Ecto neural progenitor cell (in vitro differentiated cells): ENCODE measurements at places on chromosomes 12 and 14.
A peak's percentile ranks its signal among the peaks of the same experiment; 100 is the strongest.

GRCh38 chr12:42767326-42767954 lies 177.9 kb upstream of the PRICKLE1 start:
- DNase-seq, result no peak

GRCh38 chr12:89311703-89312293 lies 40.5 kb downstream of the DUSP6 start:
- DNase-seq, result no peak

- no peak for DNase-seq
Measured at GRCh38 chr14:96309896-96310330, 53.2 kb downstream of the ATG2B start.

DNA sequence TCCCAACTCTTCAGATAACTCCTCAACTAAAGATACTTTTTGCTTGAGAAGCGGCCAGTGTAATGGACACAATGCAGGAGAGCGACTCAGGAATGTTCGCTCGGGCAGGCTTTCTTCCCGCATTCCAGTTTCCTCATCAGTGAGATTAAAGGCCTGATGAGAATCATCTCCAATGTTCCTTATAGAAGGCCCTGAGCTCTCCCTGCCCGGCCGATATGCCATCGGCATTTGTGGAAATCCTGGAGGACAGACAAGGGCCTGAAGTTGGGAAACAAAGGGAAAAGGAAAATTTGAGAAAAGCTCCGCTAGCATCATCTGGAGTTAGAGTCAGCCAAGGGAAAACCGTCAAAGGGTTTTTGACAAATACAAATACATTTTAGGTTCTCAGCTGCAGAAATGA lies 38.0 kb upstream of the FOXN3 start:
- no peak for DNase-seq

DNA sequence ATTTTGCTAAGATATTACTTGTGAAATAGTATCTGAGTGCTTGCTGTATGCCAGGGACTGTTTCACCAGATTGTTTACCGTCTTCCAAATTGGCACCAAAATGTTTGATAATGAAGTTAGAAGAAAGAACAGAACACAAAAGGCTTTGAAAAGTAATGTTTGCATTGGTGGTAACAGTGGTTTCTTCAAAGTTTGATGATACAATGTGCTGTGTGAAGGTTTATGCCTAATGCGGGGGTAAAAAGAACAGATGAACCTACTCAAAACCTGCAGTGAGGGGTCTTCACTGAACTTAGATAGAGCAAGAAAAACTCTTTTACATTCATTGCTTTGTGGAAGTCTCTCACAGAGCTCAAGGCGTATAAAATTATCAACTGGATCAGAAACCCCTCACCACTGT lies 76.2 kb downstream of the PRKCH start:
- no peak for DNase-seq

DNA sequence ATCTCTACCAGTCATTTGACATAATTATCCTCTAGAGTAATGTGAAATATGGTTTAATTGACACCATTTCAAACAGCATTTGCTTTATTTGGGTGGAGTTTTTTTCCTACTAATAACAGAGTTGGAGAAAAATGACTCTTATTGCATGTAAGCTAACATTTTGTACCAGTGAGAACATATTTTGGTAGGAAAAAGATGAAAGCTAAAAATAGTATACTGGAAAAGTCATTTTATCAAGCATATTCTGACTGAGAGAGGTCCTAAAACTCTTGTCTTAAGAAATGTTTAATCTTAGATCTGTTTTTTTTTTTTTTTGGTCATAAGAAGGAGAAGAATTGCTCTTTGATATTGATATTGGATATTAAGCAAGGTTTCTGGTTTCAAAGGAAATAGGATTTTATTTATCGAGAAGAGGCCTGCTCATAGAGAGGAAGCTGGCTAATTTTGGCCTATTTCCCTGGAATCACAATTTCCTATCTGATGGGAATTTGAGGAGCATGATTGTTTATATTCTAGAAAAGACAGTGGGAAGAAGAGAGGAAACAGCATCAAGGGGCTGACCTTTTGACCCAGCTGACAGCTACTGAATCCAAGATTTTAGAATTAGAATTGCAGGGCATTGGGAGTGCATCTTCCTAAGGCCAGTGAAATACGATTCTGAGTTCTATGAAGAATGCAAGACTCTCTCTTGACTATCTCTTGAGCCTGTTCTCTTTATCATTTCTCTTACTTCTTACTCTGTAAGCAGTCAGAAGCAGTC lies 19.4 kb downstream of the OTOGL start:
- no peak for DNase-seq

DNA sequence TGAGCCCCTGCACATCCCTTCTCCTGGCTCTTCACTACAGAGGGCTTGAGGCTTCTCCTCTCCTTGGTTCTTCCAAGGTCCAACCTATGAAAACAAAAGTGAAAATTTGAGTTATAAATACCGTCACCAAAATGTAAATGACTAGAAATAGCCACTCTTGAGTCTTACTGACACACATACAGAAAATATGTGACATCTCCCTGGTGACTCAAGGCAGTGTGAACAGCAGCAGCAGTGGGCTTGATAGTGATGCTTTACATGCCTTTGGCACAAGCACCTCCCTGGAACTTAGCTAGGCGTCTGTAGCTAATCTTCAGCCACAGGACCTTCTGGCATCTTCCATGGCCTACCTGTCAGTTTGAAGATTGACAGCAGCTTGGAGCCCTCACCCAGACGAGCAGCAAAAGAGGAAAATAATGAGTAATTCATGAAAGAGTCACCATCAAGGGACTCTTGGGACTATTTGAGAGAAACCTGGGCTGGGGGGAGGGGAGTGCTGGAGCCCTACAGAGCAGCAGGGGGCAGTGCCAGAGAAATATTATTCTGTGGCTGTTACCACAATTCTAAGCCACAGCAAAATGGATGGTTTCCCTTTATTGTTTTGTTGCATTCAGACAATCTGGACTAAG lies 158.0 kb downstream of the KCNK10 start:
- peak; percentile 3 for DNase-seq

- DNase-seq, result no peak
Measured at GRCh38 chr12:26872625-26873024, 39.6 kb upstream of the ITPR2 start.

GRCh38 chr12:27334042-27334720 lies 1.5 kb downstream of the BMAL2 start:
- DNase-seq, result no peak

DNA sequence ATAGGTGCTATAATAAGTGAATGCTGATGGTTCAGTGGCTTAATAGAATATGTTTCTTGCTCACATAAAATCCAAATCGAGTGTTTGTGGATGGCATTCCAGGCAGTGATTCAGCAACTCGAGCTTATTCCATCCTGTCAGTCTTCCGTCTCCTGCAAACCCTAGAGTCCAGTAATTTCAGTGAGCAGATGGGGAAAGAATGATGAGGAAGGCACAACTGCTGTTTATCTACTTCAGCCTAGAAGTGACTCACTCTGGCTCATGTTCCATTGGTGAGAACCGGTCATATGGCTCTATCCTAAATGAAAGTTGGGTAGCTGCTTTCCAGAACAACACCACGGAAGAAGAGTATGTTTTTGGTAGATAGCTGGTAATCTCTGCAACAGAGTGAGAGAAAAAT lies 421.8 kb upstream of the PDE3A start:
- no peak for DNase-seq

GRCh38 chr12:442235-442884 lies 17.4 kb upstream of the B4GALNT3 start:
- peak; percentile 75 for DNase-seq

GRCh38 chr12:124172636-124173035 lies 122.3 kb upstream of the RFLNA start:
- no peak for DNase-seq

DNA sequence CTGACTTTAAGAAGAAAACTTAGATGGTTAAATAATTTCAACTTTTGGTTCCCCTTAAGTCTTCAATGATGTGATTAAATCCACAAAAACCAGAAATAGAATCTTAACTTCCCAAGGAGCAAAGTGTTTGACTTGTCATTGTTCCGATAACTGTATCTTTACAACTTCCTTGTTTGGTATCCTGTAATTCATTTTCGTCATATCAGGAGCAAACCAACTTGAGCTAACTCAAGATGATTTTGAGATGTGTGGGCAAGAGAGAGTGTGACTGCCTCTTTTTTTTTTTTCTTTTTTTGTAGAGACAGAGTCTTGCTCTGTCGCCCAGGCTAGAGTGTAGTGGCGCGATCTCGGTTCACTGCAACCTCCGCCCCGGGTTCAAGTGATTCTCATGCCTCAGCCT lies 25.3 kb downstream of the DRAM1 start:
- no peak for DNase-seq

DNA sequence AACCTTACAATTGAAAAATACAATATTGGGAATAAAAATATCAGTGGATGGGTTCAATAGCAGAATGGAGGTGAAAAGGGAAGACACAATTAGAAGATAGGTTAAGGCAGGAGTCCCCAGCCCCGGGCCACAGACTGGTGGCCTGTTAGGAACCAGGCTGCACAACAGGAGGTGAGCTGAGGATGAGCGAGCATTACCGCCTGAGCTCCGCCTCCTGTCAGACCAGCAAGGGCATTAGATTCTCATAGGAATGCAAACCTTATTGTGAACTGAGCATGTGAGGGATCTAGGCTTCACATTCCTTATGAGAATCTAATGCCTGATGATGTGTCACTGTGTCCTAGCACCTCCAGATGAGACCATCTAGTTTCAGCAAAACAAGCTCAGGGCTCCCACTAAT lies 27.3 kb upstream of the ST8SIA1 start:
- DNase-seq, result peak; percentile 68

GRCh38 chr12:64745980-64746379 lies 13.2 kb downstream of the GNS start:
- DNase-seq, result no peak

GRCh38 chr14:29584992-29585391 lies 342.7 kb downstream of the PRKD1 start:
- peak; percentile 66 for DNase-seq

DNA sequence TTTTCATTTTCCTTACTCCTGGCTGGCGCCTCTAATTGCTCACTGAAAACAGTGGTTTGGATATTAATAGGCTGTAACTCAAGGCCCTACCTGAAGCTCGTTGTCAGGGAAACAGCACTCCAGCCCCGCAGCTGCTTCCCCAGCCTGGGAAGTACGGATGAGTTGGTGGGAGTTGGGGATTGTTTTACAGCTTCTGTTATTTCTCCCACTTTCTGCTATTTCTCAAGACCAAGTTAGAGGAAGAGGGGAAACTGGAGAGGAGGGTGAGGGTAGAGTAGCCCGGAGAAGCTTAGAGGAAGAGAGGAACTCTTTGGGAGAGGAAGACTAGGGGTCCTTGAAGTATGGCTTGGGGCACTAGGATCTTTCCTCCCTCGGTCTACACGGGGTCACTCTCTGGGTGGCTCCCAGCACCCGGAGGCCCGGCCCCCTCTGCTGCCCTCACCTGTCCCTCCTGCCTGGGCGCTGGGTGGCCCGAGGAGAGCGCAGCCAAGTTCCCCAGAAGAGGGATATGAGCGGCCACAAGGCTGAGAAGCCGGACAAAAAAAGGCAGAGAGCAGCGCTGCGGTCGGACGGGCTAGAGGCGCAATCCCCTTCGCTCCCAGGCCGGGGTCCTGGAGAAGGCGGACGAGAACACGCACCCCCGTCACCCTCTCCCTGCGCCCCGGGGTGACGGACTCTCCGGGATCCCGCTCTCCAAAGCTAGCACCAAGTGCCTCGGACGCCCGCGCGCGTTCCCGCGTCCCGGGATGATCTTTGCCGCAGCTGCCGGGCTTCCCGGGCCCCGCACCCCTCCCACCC lies 671 bp downstream of the SPTB start:
- DNase-seq, result peak; percentile 66

- peak; percentile 74 for DNase-seq
Measured at GRCh38 chr12:121465921-121466793, 66.2 kb downstream of the RNF34 start.

- peak; percentile 79 for DNase-seq
Measured at GRCh38 chr12:123973552-123974341, 732 bp downstream of the ZNF664 start.

DNA sequence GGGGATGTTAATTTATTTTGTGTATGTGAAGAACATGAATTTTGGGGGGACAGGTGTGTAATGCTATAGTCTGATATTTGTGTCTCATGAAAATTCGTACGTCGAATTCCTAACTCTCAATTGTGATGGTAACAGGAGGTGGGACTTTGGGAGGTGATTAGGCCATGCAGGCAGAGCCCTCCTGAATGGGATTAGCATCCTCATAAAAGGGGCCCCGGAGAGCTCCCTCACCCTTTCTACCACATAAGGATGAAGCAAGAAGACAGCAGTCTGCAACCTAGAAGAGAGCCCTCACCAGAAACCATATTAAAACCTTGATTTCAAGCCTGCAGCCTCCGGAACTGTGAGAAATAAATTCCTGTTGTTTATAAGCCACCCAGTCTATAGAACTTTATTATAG lies 165.4 kb downstream of the MDGA2 start:
- DNase-seq, result no peak

GRCh38 chr12:30965613-30965985 lies 39.1 kb downstream of the TSPAN11 start:
- DNase-seq, result no peak

DNA sequence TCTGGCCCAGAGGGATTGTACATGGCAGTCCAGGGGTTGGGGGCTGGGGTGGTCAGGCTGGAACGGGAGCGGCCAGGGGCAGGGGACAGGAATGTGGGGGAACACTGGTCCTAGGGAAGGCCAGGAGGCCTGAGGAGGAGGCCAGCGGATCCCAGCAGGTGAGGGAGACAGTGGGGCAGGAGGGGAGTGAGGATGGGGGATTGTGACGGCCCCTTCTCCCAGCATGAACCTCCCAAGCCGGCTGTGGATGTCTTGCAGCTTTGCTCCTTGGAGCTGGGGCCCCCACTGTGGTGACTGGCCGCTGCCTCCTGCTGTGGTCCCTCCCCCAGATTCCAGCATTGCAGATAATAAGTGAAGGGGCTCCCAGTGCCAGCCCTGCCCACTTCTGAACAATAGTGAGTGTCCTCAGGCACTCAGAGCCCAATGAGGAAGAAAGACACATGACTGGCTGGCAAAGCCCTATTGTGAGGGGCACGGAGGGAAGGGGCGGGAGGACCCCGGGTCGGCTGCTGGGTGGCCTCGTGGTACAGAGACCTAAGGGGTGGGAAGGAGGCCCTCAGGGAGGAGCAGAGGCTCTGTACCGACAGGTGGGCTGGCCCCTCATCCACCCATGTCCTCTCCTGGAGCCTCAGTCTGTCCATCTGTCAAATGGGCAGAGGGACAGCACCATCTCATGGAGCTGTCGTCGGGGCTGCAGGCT lies 215.0 kb downstream of the KIF26A start:
- DNase-seq, result peak; percentile 34

DNA sequence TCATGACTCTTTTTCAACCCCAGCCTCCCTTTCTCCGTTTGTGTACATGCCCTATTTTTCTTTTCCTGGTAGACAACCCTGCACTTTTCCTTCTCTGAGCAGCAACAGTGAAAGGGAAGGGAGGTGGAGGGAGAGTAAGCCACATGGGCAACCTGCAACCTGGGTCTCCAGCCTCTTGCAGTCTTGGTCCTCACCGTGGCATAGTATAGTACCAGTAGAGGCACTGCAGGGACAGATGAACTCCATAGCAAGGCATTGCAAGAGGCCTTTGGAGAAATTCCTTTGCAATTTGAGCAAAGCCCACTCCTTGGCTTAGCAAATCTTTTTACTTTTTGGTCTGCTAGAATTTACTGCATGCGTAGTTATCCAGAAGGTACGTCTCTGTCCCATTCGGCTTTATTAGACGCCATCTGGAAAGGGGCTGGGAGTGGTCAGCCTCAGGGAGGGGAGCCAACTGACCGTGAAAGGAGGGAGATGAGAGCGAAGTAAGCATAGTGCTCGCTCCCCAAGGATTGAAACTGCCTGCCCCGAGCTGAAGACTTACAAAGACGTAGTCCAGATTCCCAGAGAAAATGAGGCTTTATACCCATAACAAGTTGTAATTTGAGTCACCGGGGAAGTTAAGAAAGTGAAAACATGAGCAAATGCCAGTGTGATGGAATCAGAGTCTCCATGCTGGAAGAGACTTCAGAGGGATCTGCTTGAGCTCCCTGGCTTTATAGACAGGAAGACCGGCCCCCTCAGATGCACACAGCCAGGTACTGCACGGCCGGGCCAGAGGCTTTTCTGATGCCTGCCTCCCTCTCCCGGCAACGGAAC lies 332.0 kb downstream of the CACNA1C start:
- DNase-seq, result no peak
